ENCODE measurements at places on chromosomes 1 and 21.

- no peak for DNase-seq
Observed at GRCh38 chr1:20355828-20356735, 65.4 kb downstream of the VWA5B1 start.

- DNase-seq, result no peak
Observed at GRCh38 chr21:16534408-16535101, 804.8 kb downstream of the USP25 start.

DNA sequence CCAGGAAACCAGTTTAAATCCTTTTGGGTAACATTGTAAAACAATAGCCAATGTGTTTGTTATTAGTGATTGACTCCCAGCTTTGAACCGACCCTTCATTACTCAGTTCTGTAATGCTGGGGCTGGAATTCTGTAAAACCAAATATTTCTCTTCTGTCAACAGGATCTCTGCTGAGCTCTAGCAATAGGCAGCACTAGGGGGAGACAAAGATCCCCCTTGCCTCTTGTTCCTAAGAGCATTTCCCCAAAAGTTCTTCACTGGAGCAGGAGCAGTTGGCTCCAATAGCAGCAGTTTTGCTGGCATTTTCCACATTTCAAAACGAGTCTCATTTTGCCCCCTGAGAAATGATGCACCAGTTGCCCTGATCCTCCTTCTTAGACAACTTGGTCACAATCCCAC is 1671.1 kb downstream of the MRPL39 start:
- no peak for DNase-seq

DNA sequence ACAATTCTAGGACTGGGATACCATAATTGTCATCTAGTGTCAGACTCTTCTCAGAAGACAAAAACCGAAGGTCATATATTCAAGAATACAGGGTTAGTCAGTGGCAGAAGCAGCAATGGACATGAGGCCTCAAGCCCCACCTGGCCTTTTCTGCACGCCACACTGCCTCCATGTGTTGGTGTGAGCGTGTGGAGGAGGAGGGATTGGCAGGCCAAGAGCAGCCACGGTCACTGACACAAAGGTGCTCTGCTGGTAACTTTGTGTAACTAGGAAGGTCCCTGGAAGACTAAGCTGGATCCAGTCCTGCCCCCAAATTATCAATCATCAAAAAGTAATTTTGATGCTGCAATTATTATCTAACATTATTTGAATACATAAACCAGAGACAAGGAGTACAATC is 34.9 kb downstream of the HSF2BP start:
- no peak for DNase-seq
